Stomach (tissue), 19 donors: ENCODE measurements at places on chromosomes 6 and 20.

DNA sequence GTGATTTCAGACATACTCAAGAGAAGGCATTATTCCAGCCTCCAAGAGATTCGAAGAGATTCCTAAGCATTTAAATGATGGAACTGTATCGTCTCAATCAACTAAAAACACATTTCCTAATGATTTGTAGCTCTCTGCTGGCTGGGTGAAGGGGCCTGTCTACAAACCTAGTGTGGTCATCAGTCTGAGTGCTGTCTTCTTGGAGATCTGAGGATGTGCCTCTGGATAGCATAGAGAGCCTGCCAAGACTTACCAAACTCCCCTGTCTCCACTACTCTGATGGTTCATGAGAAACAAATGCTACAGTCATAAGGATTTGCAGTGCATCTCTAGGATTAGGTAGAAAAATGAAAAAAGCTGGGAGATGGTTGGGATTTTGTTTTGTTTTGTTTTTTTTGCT, 176.9 kb upstream of the CITED2 start:
- no peak for DNase-seq

DNA sequence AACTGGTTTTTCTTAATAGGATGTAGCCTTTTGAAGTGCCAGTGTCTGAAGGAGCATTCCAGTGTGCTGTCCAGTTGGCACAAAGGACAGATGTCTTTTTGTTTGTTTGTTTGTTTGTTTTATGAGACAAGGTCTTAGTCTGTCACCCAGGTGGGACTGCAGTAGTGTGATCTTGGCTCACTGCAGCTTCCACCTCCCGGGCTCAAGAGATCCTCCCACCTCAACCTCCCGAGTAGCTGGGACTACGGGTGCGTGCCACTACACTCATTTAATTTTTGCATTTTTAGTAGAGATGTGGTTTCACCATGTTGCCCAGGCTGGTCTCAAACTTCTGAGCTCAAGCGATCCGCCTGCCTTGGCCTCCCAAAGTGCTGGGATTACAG, 27.7 kb downstream of the CDS2 start:
- no peak for DNase-seq

- no peak for DNase-seq
Measured at GRCh38 chr6:42545226-42545773, 18.5 kb upstream of the UBR2 start.

DNA sequence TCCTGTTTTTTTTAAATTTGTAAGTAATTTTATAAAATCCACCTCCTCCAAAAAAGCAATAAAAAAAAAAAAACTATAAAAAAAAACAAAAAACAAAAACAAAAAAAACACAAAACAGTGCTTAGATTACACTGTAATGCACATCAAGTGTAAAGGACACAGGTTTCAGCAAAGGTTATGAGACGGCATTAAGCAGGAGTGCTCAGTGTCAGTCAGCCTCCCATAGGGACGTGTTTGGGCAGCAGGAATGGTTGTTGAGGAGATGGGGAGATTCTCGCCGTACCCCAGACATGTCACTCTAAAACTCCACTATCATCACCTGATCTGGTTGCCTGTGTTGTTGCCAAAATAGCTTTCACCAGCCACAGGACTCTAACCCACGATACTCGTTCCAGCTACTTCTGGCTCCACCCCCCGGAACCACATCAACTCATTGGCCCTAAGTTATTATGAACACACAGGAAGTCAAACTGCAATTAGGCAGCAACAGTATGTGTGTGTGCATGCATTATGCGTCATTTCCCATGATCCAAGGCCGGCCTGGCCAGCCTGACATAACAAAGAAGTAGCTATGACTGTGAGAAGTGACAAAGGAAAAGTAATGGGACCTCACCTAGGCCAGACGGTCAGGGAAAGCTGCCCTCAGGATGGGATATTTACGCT, 28.7 kb downstream of the ECT2L start:
- DNase-seq, result no peak

GRCh38 chr20:1569415-1569881, 11.9 kb upstream of the SIRPD start:
- DNase-seq, result peak; percentile 27

GRCh38 chr6:14380901-14381828, 263.6 kb downstream of the CD83 start:
- DNase-seq, result no peak

DNA sequence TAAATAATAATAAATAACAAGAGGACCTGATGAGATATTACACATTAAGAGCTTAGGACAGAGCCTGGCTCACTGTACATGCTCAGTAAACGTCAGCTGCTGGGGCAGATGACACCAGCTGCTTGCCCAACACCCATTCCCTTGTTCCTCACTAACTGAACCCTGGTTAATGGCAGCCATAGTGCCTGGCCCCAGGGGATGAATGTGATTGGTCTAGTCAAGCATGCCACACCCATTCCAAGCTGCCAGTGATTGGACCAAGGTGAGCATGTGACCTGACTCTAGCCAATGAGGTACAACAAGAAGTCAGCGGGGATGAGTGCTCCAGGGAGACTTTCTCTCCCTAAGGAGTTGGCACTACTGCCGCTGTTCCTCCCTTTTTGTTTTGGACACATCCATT, 85.1 kb upstream of the PTPN1 start:
- DNase-seq, result no peak

- peak; percentile 84 for DNase-seq
Measured at GRCh38 chr6:90184334-90185298, 112.0 kb downstream of the BACH2 start.

GRCh38 chr6:103504501-103505154, 1355.1 kb downstream of the HACE1 start:
- DNase-seq, result no peak

DNA sequence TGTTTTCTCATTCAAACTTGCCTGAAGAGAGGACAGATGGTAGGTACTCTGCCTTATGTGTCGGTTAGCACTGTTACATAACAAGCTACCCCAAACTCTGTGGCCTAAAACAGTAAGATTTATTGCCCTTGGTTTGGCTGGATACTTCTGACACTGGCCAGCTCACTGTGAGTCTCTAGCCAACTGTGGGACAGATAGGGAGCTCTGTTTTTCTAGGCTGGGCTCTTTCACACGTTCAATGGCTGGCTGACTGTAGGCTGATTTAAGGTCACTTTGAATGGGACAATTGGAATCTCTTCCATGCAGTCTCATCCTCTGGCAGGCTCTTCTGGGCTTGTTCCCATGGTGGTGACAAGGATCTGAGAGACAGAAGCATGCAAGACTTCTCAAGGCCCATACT, 39.4 kb upstream of the JAG1 start:
- DNase-seq, result no peak

- no peak for DNase-seq
Measured at GRCh38 chr6:25927756-25928216, 2.7 kb downstream of the SLC17A2 start.

- DNase-seq, result peak; percentile 35
Measured at GRCh38 chr6:157036245-157036711, 259.1 kb downstream of the ARID1B start.

- no peak for DNase-seq
Measured at GRCh38 chr6:10272591-10272990, 142.3 kb downstream of the TFAP2A start.

GRCh38 chr6:38767560-38767959, 52.4 kb downstream of the DNAH8 start:
- DNase-seq, result no peak

- DNase-seq, result no peak
Measured at GRCh38 chr6:157684620-157685299, 138.3 kb upstream of the SNX9 start.
